Pancreas (tissue), 10 donors: ENCODE measurements at places on chromosomes 2 and 18.

DNA sequence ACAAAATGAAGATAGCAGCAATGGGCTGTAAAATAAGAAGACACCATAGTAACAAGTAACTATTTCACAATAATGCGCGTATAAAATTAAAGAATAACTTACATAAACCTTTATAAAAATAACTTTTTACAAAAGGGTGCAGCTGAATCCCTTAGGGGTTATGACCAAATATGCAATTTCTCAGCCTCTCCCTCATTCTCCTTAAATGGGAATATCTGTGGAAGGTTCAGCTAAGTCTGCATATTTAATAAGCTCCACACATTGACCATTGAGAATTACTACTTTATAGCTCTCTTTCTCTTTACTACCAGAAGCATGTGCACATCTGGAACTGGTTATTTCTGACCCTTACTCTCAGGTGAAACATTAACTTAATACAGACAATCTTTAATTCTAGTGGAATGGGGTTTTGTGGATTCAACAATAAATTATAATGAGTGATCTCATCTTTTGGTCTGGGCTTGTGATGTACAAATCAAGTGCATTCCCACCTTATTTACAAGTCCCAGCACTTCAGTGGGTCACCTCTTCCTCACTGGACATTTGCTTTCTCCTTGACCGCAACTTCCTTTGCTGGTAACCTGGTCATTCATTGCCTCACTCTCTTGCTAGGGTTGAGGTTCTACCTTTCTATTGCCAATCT lies 15.7 kb downstream of the ARHGAP15 start:
- no peak for DNase-seq

GRCh38 chr18:24933345-24933744 lies 418.6 kb downstream of the ZNF521 start:
- DNase-seq, result no peak

- DNase-seq, result no peak
Measured at GRCh38 chr2:175166216-175166824, 1.7 kb downstream of the ATF2 start.

GRCh38 chr18:54210463-54210862 lies 14.0 kb downstream of the MBD2 start:
- DNase-seq, result no peak

DNA sequence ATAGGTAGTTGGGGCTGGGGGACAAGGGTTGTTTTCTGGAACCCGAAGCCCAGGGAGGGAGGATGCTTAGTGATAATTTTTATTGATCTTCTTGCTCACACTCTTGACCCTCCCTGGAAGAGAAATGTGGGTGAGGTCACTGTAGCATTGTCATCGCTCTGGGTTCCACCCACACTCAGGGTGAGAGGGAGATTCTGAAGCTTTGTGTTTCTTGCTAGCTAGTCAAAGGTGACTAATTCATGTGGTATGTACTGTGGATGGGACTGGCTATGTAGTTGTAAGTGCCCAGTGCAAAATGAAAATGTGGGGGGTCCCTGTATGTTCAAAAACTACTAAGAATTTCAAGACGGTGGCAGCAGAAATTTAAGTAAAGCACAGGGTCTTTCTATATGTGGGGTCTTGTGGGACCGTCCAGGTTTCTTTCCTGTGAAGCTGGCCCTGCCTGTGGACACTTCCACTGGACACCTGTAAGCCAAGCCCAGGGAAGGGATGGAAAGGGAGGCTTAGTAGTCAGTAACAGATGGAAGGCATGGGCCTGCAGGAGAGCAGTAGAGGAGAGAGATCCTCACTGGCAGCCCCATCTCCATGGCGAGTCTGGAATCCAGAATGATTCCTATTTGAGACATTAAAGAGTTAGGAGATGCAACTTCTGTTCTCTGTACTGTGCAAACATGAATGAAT lies 35.0 kb downstream of the TSN start:
- no peak for DNase-seq

DNA sequence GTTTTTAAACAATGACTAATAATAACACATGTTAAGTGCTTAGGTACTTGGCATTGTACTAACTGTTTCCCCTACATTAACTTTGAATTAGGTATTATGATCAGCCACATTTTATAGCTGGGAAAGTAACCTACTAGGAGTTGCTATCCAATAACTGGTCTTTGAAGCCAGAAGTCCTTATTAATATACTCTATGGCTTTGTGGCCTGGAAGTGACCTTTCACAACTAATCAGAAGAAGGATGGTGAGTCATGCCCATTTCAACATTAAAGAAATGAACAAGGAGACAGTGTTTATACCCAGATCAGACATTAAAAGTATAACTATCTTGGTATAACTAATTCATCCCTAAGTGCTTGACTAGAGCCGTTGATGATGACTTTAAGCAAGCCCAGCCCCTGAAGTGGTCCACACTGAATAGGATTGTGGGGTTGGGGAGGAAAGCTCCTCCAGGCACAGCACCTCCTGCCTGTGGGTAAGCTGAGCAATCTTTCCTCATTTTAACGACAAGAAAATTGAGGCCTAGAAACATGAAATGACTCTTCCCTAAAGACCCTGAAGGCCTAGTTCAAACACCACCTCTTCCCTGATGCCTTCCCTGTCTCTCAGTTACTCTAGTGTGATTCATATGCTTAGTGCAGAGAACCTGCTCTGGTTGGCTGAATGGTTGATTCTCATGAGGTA lies 71.6 kb upstream of the RFX8 start:
- DNase-seq, result no peak

GRCh38 chr2:175187378-175187777 lies 5.9 kb upstream of the ATP5MC3 start:
- no peak for DNase-seq

DNA sequence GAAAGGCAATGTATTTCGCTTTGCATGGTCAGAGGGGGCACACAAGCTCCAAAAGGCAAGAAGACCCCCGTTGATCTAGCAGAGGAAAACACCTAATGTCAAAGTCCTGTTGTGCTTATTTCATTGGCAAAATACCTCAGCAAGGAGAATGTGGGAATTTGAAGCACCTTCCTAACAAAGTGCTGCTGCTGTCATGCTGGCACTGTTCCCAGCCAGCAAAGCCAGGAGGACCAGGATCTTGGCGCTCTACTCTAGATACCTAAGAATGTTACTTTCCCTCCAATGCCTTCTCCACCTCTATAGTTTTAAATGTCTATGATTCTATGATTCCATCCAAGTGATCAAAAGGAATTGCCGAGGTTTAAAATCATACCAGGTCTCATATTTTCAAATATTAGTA lies 867.9 kb upstream of the POU3F3 start:
- no peak for DNase-seq

DNA sequence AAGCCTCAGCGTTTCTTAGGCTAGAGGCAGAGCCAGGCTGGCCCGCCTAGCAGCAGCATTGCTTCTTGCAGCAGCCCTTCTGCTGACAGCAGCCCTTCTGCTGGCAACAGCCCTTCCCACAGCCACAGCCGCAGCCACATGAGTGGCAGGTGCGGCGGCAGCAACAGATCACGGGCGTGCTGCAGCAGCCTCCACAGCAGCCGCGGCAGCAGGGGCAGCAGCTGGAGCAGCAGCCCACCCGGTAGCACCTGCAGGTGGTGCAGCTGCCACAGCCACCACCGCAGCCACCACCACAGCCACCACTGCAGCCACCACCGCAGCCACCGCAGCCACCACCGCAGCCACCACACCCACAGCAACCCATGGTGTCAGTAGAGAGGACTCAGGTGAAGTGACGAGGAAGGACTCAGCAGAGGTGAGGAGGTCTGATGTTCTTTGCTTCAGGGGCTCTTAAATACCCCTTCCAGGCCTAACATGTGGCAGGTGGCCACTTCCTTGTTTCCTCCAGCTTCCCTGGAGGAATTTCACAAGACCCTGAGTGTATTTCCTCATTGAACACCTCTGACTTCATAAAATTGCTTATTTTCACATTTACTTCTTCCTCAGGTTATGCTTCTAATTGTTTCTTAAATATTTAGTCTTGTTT lies at the start of gene SCYGR6:
Gene SCYGR6 (minus strand): TSS at position 364 of the 646 bp plus-strand sequence. CDS start 0 bp downstream, at position 364.
- no peak for DNase-seq

- no peak for DNase-seq
Measured at GRCh38 chr2:191617575-191617974, 60.4 kb upstream of the NABP1 start.

DNA sequence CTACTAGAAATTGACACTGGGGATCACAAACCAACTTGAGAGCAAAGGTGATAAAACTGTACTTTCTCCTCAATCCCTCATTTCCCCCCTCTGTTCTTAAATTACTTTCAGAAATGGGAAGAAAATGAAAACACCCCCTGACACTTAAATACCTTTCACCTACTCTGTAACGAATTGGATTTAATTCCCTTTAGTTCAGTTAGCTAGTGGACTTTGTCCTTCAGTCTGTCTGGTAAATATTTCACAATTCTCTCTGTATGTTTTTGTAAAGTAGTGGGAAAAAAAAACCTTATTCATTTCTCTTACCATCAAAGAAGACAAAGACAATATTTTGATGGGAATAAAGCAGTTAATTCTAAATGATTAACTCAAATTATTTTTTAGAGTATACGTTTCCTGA lies 85.7 kb downstream of the CDH2 start:
- DNase-seq, result no peak

- no peak for DNase-seq
Measured at GRCh38 chr2:127034051-127034450, 72.9 kb downstream of the BIN1 start.

GRCh38 chr18:29596959-29597358 lies 1420.0 kb upstream of the CDH2 start:
- DNase-seq, result no peak

- DNase-seq, result no peak
Measured at GRCh38 chr2:159797225-159797542, 824 bp downstream of the CD302 start.

DNA sequence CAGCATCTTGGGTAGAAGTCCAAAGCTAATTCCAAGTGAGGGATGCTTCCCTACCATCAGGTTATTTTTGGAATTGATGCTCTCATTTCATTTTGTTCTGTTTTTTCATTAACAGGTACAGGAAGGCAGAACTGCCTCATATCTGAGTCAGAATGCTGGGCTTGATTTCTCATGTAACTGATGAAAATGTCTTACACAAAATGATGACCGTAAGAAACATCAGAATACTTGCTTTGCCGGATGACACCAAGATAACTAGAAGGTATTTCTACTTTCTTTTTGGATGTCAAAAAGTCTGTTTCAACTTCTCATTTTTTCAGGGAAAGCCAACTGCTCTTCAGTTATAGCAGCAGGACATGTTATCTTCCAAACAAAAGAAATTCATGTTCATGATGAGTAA lies 62.6 kb downstream of the ETAA1 start:
- DNase-seq, result no peak

GRCh38 chr2:219736209-219736608 lies 108.8 kb downstream of the SLC4A3 start:
- DNase-seq, result no peak

DNA sequence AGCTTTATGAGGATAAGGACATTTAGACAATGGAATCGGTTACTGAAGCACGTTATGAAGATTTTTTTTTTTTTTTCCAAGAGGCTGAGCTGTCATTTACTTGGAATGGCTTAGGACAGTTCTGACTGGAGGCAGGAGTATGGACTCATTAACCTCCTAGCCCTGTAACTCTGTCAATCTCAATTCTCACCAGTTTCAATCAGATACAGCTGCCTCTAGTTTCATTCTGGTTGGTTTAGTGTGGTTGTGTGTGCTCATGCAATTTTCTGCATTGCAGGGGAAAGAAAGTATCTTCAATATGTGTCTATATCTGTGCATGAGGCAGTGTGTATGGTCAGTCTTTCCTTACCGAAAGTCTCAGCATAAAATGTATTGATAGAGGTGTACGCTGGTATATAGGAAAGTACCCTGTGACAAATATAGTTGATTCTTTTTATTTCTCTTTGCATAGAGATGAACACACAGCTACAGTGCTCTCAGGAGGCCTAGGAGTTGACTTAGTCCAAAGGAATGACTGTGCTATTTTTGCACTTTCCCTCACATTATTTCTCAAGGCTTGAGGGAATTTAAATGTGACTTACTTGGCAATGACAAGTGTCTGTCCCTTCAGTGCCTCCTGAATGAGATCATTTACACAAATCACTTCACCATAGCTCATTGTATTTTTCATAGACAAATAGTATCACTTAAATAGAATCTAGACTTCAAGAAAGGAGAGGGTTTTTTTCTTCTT lies 50.5 kb upstream of the GRB14 start:
- no peak for DNase-seq

DNA sequence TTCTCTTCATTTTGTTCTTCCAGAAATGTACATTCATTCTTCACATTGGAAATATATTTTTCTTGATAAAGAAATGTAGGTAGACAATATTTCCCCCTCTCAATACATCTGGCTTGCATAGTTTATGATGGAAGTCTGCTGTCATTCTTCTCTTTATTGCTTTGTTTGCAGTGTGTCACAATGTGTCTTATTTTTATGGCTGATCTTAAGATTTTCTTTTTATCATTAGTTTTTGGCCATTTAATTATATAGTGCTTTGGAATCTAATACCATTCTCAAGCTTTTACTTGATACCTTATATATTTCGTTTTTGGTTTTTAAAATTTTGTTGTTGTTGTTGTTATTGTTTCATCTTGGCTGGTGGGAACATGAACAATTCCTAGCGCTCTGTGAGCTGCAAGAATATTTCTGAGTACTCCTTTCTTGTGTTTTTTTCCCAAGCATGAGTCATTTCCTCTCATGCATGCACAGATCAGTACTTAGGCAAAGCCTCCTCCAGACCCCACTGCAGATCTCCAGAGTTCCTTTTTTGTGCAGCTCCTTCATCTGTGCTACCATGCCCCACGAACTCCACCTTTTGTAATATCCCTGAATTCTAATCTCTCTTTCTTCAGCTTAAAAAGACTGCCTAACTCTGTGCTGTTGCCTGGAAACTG lies 13.7 kb upstream of the MMADHC start:
- no peak for DNase-seq

GRCh38 chr18:76922107-76922506 lies 99.8 kb downstream of the ZNF236 start:
- peak; percentile 15 for DNase-seq

DNA sequence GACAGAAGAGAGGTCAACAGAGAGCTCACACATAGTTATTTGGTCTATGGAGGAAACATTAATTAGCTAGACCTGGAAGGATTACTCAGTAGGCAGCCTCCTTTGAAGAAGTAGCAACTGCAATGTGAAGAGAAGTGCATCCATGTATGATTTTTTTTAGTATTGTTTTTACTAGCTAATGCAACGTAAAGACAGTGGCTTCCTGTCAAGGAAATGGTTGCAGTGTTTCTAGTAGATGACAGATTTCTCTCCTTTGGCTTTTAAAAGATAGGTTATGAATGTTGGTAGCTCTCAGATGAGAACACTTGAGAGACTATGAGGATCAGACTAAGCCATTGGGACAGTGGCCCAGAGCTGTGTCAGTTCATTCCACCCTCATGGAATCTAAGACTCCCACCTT lies 175.8 kb downstream of the AGPS start:
- no peak for DNase-seq

DNA sequence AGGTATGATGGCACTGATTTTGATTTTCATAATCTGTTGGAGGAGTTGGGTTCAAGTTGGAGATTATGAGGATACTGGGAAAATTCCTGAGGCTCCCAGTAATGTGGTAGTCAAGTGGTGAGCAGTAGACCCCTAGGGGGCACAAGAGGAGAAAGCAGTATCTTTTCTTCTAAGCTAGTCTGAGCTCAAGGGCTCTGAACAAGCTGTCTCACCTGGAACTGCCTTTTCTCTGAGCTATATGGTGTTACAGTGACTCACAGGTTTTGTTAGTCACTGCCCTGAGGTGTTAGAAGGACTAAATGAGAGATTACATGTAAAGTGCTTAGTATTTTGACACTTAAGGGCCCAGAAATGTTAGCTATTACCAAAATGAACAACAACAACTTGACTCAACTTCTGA lies 42.2 kb downstream of the CD302 start:
- DNase-seq, result no peak
